ENCODE measurements at places on chromosomes 2 and 18.

- DNase-seq = no peak
Observed at GRCh38 chr2:12244070-12244469, 472.7 kb upstream of the TRIB2 start.

DNA sequence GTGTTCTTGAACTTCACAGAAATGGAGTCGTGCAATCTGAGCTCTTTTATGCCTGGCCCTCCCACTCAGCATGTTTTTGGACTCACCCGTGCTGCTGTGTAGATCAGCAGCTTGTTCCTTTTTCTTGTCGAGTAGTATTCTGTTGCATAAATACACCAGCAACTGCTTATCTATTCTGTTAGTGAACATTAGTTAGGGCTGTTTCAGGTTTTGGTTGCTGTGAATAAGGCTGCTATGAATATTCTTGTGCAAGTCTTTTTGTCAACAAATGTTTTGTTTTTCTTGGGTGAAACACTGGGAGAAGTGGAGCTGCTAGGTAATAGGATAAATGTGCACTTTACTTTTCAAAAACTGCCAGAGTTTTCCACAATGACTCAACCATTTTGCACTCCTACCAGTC, 15.3 kb upstream of the CIDEA start:
- no peak for DNase-seq

GRCh38 chr18:71403501-71403900, 1114.7 kb downstream of the SOCS6 start:
- DNase-seq = no peak

DNA sequence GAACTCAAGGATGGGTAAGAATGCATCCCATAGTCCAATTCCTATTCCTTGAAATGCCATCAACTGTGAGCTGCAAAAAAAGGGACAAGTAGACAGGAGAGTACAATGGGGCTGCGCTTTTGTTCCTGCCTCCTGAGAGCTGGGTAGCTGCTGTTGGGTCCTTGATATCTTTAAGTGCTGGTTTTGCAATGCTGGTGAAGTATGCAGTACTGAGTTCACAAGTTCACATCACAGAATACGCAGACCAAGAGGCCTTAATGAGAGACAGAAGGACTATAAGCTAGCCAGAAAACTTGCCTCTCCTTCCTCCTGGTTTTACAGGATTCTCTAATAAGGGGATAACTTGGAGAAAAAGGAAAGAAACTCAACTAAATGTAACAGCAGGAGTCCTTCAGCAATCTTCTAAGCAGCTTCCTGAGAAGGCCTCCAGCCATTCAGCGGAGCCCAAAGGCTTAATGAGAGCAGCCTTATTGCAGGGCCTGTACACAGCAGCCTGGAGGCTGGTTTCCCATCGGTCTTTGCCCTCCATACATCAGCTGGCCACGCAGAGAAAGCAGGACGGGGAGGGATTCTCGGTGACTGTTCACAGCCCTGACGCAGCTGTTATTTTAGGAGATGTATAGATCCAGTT, 293.1 kb downstream of the CDCA7 start:
- DNase-seq = no peak

DNA sequence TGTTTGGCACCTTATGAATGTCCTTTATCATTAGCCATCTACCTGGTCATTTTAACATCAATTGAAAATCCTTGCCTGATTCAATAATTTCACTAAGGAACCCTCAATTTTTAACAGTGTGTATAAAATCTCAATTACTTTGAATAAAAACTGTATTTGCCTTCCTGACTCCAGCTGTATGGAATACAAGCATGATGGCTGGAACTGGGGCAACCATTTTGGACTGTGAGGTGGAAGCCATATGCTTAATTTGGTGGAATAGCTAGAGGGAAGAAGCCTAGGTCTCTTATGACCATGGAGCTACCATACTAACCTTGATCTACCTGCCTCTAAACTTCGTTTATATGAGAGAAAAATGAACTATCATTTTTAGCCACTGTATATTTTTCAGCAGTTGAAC, 12.5 kb upstream of the RTN4 start:
- DNase-seq = no peak

DNA sequence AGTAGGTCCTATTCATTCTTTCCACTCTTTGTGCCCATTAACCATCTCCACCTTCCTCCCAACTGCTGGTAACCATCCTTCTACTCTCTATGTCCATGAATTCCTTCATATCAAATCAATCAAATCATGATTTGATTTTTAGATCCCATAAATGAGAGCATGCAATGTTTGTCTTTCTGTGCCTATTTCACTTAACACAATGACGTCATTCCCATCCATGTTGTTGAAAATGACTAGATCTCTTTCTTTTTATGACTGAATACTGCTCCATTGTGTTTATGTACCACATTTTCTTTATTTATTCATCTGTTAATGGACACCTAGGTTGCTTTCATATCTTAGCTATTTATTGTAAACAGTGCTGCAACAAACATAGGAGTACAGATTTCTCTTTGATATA, 827.3 kb upstream of the NRXN1 start:
- no peak for DNase-seq

- no peak for DNase-seq
Observed at GRCh38 chr2:13660231-13660630, 943.5 kb downstream of the TRIB2 start.

- no peak for DNase-seq
Observed at GRCh38 chr2:21233194-21233593, 109.4 kb downstream of the TDRD15 start.

DNA sequence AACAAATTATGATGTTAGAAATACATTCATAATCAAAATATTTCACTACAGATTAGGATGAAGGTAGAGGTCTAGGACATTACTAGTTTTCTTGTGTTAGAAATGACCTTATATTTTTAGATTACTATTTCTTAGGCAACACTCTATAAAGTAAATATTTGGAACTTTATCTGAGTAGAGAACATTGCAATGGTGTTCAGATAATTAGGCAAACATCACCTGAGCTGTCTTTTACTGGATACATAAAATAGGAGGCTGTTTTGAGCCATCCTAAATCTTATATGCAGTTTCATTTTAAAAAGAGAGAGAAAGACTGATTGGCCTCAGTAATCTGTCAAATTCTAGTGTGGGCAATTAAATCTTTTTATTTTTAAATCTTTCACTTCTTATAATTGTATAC, 304.6 kb downstream of the ARHGAP15 start:
- no peak for DNase-seq

DNA sequence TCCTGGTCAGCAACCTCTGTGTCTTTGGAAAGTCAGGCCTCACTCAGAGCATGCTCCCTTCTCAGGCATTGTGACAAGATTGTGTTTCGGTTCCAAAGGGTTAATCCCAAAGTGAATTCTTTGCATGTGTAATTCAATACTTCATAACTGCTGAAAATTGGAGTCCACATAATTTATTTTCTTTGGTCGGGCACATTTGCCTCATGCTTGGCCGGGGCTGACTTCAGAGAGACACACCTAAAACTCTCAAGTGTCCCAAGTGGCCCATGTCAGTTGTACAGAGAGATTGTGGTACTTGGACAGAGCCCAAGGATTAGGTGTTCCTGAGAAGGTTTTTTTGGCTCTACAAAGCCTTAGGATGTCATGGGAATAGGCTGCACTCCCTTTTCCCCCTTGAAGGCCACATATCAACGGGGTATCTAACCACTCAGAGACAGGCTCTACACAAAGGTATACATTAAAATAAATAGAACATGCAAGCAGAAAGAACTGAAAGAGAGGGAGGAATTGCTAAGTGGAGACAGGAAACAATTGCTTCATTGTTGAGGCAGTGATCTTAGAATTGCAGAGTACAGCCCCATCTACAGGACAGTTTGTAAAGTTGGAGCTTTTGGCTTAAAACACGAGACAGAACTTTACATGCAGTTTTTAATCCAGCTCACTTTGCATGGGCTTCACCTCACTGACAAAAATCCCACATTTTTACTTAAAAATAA, 1232.3 kb upstream of the ZEB2 start:
- no peak for DNase-seq

- no peak for DNase-seq
Observed at GRCh38 chr2:21793461-21793860, 669.7 kb downstream of the TDRD15 start.

GRCh38 chr2:165417009-165417408, 52.5 kb upstream of the CSRNP3 start:
- DNase-seq = no peak

GRCh38 chr18:67513280-67513679, 3.2 kb downstream of the DSEL start:
- DNase-seq = no peak

Measured in activated CD4-positive, alpha-beta T cell treated with anti-CD3 and anti-CD28 coated beads, Interleukin-2, amount 50 U/mL, for 1 hour (primary cell).